ENCODE measurements at places on chromosomes 2 and 18.

DNA sequence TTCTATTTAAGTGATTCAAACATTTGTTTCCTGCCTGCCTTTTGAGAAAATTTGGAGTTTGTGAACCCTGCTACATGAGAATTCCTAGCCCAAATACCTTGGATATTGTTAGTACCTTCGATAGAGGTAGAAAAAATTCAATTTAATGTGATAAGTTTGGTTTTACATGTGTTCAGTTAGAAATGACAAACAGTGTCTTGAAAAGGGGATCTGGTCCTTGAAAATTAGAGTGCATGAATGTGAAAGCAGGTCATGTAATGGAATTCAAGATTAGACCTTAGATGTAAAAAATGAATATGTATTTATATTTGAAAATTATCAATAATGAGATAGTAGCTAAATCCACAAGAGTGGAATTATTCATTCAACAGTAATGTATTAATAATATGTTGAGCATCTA, 70.5 kb downstream of the PIK3C3 start:
- no peak for DNase-seq

DNA sequence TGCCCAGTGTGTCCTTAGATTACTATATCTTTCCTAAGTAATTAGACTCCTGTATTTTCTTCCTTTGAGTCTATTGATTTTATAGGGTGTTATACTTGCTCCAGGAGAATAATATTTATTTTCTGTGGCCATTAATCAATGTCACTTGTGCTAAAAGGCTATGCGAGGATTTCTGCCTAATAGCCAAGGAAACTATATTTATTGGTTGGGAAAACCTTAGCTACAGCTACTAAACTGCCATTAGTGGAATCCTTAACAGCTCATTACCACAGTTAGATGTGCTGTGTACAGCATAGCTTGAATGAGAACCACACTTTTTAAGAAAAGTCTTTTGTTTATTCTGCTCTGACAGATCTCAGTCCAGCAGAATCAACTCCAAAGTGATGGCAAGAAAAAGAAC, 537.3 kb downstream of the ERBB4 start:
- DNase-seq = no peak

DNA sequence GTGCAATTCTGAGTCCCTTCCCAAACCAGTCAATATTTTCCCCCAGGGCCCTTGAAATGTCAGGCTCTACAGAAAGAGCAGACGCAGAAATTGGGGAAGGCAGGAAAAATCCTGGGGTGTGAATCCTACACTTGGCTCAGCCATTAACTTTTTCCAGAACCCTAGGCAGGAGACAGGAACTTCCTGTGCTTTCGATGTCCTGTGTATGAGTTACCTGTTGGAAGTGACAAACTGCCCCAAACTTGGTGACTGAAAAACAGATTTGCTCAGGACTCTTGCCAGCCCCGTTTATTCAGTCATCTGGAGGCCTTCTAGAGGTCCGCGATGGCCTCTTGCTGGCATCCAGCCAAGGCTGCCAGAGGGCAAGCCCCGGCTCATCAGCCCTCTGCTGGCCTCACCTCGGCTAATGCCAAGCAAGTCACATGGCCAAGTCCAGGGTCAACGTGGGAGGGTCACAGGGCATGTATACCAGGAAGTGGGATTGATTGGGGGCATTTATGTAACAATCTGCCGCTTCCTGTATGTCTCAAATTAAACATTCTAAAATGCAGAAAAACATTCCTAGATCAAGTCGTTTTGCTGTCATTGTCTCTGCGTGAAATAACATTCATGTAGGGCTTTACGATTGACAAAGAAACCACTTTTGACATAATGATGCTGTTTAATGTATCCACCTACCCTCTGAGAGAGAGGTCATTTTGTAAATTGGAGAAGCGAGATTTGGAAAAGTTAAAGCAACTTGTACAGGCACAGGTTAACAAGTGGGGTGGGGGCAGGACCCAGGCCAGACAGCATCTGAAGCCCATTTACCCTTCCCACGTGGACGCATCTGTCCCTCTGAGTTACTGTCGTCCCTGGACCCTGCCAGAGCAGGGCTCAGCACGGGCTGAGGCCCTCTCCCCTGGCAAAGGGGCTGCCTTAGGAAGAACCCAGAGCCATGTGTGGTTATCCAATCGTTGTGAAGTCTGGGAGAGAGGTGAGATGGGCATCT, 179.4 kb downstream of the INHBB start:
- DNase-seq = no peak

GRCh38 chr2:106163948-106164545, 30.1 kb downstream of the UXS1 start:
- no peak for DNase-seq

DNA sequence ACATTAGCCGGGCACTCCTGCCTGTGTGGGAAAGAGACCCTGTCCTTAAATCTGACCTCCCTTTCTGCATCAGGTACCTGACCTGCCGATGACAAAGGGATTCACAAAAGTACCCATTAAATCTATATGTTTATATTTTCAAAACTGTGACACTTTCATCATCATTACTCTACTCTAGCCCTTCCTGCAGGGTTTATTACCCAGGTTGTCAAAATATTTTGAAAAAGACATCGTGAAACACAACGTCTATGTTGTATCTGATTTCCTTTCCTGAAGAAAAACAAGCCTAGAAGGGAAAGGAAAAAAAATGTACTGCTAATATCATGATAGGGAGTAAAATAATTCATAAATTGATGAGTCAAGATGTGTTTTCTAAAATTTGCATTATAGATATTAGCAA, 15.2 kb upstream of the KYNU start:
- no peak for DNase-seq

GRCh38 chr18:13452388-13452811, 233.8 kb downstream of the LDLRAD4 start:
- no peak for DNase-seq

- DNase-seq = no peak
Measured at GRCh38 chr2:30503695-30504052, 56.6 kb downstream of the LCLAT1 start.

DNA sequence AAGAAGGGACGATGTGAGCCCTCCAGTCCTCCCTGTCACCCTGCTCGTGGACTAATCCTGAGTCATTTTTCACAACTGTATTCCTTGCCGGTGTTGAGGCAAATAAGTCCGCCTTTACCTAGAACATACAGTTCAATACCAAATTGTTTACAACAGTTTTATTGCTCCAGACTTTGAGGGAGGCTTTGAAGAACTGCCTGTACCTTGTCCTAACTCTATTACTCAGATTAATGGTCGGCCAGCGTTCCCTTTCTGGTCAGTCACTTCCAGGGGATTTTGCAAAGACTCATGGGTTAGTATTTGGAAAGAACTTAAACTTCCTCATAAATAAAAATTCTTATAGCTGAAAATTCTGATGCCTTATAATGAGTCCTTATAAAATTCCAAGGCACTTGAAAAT, 85.1 kb upstream of the ZNF532 start:
- no peak for DNase-seq

GRCh38 chr2:1656326-1656960, 87.9 kb downstream of the PXDN start:
- no peak for DNase-seq

DNA sequence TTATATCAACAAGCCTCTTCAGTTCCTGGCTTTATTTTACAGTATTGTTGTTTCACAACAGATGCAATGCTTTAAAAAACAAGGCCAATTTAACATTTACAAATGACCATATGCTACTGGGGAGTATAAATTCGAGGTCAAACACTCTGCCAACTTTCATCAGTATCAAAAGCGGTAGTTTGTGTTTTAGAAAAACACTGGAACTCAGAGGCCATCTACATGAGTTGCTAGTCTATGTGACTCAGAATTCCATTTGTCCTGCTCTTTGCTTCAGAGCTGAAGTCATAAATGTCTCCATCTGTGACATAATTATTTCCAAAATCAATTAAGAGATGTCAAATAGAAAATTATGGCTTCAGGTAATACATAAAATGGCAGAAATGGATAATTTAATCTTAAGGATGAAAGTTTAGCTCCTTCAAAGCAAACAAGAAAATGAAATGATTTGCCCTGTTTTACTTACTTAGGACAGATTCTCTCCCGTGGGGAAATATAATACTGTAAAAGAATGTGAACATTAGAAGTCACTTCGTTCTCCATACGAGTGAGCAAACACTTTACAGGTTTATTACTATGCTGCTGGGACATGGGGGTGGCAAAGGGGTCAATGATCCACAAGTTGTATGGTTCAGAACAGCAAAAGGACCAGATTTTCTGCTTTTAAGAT, 3.7 kb downstream of the MEX3C start:
- no peak for DNase-seq

GRCh38 chr18:8744656-8745055, 39.3 kb downstream of the MTCL1 start:
- peak; percentile 12 for DNase-seq

- DNase-seq = no peak
Measured at GRCh38 chr2:71348302-71348701, 16.7 kb downstream of the ZNF638 start.

DNA sequence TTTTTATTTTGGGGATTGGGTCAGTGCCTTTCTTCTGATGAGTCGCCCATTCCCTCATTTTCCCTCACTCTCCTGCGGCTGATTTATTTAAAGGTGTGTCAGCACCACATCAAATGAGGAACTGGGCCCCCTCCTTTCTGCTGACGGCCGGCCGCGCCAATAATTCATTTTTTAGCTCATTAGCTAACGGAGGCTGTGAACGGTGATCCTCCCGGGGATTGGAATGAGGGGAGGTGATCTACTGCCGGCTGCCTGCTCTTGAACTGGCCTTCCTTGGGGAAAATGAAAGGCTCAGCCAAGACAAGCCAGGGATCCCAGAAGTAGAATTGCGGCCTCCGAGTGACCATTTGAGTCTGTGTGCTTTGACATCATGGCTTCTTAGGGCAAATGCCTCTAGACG, 54.2 kb downstream of the GBX2 start:
- DNase-seq = no peak

DNA sequence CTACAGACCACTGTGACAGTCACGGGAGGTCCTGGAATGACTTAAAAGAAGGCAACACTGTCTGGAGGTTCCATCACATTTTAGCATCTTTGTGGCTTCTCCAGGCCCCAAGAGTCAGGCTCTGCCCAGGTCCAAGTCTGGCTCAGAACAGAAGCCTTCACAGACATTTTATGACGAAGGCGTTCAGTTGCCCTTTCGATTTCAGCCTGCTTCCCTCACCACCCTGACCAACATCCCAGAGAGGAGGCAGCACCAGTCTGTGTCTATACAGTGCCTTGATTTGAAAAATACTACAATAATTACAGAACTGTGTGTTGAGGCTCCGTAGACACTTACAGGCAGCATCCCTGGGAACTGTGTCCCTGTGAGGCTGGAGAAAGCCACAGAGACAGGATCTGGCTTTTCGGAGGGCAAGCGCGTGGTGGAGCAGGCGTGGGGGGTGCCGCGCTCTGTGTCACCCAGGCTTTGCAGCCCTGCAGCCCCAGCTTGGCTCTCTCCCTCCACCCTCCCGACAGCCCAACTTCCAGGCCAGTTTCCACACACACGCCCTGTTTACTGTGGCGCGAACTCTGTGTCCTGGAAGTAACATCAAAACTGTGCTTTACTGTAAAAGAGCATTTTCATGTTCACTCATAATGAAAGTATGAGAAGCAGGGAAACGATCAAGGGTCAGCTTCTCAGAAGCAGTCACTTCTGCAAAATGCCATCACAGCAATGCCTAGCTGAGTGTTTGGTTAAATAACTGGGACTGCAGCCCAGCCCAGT, 153.5 kb upstream of the ALKAL2 start:
- no peak for DNase-seq
